ENCODE measurements at places on chromosomes 16 and 17.

DNA sequence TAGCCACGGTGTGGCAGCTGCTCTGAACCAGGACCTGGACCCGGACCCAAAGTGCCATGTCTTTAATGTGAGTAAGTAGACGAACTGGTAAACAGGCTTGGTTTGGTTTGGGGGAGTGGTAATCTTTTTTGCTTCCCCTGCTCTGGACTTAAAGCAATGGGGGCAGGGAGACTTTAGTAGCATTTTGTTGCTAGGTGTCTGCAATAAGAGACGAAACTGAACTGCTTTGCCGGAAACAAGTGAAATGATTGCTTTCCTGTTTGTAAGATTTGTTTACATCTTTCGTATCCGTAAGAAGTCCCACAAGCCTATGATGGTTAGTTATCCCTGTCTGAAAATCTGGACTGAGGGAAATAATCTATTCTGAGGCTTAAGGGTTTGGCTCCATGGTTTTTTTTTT is 21.5 kb downstream of the PRCD start:
- DNase-seq: peak; percentile 47

DNA sequence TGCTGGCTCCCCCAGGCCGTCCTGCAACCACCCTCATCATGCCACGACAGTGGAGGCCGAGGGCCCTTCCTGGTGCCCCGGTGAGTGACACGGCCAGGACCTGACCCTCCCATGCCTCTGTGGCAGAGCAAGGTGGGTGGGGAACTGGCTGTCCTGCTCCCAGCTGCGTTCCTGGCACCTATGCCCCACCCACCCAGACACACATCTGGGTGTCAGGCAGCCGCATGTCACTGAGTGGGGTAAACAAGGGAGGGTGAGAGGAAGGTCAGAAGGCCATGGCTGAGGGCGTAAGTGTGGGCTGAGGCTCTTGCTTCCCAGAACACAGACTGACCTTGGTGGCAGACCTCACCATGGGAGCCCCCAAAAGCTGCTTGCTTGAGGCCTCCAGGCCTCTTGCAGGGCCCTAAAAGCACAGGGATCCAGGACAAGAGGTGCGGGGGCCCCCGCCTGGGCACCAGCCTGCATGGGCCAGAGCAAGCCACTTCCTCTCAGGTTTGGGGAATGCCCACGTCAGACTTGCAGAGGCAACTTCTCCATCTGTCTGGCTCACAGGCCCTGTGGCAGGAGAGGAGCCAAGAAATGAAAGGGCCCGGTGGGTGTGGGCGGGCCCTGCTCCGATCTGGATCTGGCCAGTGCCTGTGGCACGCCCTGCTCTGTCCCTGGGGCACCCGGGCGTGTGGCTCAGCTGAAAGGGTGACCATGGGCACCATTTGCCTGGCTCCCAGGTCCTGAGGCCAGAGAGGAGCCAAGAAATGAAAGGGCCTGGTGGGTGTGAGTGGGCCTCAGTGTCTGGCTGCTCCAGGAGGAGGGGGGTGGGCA is 3.9 kb upstream of the CCDC57 start:
- DNase-seq: peak; percentile 48

DNA sequence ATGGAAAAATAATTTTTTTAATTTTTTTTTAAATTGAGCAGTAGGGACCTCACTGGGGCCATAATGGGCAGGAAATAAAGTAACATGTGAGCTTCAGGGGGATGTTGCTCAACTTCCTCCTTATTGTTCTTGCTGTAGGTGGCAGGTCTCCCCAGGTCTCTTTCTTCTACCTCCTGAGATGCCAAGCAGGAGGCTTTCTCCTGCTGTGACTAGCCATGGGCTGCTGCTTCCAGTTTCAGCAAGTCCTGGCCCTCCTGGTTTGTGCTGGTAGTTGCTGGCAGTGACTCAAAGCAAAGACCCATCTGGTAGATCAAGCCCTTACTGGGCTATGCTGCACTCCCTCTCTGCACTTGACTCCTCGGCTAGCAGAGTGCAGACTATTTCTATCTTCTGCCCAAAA is 2.3 kb downstream of the DPEP2NB start:
- no peak for DNase-seq

DNA sequence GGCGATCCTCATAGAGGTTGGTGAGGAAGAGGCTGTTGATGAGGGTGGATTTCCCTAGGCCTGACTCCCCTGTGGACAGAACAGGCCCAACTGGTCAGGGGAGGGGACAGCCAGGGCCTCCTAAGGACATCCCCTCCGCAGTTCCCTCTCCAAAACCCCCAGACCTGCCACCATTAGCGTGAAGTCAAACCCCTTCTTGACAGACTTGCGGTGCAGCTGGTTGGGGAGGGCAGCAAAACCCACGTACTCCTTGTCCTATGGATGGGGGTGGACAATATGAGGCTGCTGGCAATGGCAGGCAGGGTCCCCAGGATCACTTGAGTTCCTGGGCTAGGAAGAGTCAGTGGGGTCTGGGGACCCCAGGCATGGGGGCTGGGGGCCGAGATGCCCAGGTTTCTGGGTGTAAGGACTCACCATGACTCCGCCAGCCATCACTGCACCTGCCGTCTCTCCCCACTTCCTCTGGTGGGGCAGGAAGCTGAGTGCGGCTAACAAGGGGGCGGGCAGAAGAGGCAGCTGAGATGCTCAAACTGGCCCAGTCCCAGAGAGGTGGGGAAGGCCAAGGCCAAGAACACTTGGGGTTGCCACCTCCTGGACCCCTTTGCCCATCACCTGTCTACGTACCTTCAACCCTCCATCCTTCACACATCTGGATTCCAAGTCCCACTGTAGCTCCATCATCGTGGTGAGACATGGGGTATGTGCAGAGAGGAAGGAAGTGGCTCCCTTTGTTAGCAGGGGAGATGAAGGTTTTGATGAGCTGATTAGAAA is at the start of gene SEPTIN1:
Gene SEPTIN1, minus strand, starts transcription at position 451 of the 771 bp plus-strand sequence. Its CDS starts 19 bp downstream, at position 432.
- DNase-seq: peak; percentile 67

- DNase-seq: no peak
These were observed 105.3 kb upstream of the C16orf82 start for GRCh38 chr16:26961459-26961858.

DNA sequence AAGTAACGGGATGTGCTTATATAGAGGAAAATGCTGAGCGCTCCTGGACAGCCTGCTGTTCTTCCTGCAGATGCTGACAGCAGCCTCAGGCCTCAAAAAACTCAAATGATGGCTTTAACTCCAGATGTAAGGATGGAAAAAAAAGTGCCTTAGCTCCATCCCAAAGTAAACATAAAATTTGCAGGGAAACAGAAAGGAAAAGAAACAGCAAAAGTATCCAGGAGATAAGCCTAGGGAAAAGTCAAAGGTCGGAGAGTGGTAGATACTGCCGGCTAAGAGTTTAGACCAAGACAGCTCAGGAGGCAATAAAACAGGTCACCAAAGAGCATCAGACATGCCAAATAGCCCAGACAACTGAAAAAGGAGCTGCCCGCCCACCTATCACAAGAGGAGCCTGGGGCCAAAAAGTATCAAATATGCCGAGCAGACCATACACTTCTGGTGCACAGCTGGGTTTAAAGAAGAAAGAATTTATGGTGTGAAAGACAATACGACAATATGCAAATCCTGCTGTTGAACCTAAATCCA is 6.9 kb downstream of the KRT31 start:
- DNase-seq: no peak

DNA sequence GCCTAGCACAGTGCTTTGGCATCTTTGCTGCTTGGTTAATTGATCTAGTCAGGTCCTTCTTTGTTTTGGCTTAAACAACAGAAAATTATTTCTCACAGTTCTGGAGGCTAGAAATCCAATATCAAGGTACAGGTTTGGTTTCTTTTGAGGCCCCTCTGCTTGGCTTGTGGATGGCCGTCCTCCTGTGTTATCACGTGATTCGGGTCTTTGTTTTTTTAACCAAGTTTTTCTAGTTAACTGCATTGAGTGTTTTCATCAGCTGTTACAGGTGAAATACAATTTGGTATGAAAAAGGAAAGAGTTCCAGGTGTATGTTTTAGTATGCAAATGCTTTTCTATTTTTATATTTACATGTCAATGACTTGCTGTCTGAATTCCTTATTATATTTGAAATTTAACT is 2.8 kb downstream of the NLK start:
- no peak for DNase-seq

DNA sequence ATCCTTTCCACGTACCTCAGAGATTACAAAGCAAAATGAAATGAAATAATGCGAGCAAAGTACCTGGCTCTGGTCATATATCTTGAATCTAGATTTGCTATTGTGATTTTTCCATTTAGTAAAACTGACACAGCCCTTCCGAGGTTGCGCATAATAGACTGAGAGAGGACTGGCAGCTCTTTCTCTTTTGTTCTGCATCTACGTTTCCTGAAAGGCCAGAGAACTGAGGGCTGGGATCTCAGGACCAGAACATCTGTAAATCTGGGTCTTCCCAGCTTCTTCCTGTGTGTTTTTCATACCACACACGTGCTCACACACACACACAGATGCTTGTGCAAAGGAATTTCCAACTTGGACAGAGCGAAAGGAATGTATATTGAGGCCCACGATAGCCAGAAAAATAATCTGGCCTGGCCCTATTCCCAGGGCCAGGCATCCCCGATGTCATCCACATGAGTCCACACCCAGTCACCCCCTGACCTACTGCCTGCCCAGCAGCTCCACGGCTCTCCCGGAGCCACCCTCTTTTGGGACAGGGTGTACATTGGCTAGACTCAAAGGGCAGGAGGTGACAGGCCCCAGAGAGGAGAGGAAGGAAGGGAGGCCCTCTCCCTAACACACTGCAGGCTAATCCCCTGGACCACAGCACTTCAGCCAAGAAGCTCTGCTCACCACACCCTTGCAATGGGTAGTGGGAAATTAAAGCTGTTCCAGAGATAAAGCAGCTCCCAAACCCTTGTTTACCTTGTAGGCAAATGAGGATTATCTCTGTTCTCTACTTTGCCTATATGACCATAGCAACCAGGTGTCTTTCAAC is 41.8 kb downstream of the NOL11 start:
- no peak for DNase-seq

- DNase-seq: no peak
These were observed 398.9 kb downstream of the PMP22 start for GRCh38 chr17:14866266-14866665.

DNA sequence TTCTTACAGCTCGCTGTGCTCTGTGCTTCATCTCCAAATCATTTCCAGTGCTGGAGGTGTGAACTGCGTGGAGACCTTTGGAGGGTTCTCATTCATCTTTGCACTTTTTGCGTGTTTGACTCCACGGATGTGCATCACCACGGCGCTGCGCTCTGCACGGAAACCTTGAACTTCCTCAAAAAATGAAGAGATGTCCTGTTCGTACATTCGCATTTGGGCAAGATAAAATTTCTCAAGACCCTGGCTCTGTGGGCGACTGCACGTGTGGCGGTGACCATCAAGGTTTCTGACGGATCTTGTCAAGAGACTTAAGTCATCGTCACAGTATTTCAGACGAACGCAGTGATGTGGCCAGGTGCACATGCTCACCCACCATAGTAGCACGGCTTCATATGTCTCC is 10.3 kb upstream of the PVALEF start:
- no peak for DNase-seq

- peak; percentile 10 for DNase-seq
These were observed 836 bp upstream of the MMP15 start for GRCh38 chr16:58024486-58025350.

GRCh38 chr16:75908331-75909117 is 182.2 kb upstream of the CPHXL start:
- no peak for DNase-seq

DNA sequence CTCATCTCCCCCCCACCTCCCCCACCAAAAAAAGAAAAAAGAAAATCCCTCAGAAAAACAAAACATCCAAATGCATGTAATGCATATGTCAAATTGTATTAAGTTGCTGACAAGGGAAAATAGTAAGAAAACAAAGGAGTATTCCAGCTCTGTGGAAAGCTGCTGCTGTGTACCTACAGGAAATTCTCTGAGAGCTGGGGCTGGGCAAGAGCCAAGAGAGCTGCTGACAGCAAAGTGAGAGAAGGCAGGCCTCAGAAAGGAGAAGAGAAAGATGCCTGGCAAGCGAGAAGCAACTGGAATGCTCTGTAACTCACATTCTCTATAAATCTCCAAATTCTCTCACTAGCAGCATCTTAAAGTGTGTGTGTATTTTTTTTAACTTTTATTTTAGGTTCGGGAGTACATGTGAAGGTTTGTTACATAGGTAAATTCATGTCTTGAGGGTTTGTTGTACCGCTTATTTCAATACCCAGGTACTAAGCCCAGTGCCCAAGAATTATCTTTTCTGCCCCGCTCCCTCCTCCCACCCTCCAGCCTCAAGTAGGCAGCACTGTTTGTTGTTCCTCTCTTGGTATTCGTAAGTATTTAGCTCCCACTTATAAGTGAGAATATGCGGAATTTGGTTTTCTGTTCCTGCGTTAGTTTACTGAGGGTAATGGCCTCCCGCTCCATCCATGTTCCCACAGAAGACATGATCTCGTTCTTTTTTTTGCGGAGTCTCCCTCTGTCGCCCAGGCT is 24.4 kb downstream of the CNTROB start:
- no peak for DNase-seq

DNA sequence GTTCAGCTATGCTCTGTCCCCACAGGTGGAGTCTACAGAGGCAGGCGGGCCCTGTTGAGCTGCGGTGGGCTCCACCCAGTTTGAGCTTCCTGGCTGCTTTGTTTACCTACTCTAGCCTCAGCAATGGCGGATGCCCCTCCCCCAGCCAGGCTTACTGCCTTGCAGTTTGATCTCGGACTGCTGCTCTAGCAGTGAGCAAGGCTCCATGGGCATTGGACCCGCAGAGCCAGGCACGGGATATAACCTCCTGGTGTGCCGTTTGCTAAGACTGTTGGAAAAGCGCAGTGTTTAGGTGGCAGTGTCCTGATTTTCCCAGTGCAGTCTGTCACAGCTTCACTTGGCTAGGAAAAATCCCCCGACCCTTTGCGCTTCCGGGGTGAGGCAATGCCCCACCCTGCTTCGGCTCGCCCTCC is 89.1 kb downstream of the BCAS3 start:
- no peak for DNase-seq

Data from effector memory CD8-positive, alpha-beta T cell (primary cell).